GM20000 (cell line): ENCODE measurements at places on chromosomes 11 and 22.
A peak's percentile ranks its signal among the peaks of the same experiment; 100 is the strongest.

DNA sequence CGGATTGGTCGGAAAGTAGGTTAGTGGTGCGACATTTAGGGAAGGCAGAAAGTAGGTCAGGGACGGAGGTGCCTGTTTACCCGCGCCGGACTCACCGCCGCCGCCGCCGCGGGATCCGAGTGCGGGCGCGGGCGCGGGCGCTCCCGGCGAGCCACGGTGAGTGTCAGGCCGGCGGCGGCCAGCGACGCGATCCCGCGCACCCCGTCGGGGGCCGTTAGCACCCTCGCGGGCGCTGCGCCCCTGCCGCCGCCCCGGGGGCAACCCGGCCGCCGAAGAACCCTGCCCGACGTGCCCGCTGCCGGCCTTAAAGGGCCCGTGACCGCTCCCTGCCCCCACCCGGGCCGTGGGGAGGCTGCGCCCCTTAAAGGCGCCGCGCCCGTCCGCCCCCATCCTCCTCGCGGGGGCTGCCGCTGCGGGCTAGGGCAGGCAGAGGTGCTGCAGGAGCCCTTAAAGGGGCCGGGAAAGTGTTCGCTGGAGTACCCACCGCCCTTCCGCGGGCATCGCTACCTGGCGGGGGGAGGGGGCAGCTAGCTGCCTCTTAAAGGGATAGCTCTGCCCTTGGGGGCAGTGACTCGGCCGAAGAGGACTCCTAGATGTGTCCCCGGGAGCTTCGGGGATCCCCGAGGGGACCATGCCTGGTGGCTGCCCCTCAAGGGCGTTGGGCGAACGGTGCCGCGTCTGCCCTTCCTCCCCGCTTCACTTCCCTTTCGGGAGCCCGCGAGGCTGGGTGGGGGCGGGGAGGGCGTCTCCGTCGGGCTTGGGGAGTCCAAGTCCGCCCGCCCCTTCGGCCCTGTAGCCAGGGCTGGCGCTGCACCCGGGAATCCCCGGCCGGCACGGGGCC lies at the start of gene BMAL1:
TSS of gene BMAL1 (plus strand) at position 23 of the 841 bp plus-strand sequence. CDS start 76,519 bp downstream, outside the sequence.
- DNase-seq, result peak; percentile 70

GRCh38 chr11:72174302-72175070 lies 17.5 kb upstream of the FOLR1 start:
- no peak for DNase-seq

DNA sequence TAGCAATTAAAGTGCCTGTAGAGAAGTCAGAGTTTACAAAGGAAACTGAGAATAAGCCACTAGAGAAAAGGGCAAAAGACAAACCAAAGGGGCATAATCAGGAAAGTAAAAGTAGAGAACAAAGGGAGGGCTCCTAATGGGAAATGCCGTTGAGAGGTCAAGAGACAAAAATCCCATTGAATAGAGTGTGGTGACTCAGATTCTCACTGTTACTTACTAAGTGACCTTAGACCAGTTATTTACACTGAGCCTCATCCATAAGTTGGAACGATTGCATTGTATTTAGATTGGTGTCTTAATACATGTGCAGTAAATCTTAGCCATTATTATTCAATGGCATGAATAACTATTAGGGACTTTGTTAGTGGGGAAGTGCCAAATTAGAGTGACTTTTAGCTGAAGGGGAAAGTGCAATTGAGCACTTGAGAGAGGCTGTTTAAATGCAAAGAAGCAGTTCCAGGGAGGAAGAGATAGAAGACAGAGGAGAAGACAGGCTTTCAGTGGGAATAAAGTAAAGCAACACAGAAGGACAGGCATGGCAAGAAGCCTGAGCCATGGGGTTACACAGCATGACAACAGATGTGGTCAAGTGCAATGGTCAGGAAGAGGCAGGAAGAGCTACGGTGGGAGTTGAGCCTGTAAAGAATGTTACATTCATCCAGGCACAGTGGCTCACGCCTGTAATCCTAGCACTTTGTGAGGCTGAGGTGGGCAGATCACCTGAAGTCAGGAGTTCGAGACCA lies 82.6 kb downstream of the UBASH3B start:
- DNase-seq, result no peak

DNA sequence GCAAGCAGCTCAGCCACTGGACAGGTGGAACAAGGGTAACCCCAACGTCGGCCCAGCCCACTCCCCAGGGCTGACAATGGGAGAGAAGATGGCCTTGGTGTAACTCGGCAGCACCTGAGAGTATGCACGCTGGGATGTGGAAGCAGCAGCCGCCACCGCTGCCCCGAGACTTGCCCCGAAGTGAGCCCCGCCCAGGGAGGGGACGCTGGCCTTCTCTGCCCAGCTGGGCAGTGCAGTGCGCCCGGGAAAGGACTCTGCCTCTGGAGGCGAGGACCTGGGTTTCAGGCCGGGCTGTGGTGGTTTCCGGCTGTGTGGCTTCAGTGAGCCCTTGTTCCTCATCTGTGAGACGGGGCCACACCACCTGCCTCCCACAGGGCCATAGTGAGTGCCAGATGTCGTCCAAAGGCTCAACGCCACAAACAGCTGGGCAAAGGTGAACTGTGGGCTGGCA lies 8.6 kb upstream of the POLDIP3 start:
- DNase-seq, result peak; percentile 59

DNA sequence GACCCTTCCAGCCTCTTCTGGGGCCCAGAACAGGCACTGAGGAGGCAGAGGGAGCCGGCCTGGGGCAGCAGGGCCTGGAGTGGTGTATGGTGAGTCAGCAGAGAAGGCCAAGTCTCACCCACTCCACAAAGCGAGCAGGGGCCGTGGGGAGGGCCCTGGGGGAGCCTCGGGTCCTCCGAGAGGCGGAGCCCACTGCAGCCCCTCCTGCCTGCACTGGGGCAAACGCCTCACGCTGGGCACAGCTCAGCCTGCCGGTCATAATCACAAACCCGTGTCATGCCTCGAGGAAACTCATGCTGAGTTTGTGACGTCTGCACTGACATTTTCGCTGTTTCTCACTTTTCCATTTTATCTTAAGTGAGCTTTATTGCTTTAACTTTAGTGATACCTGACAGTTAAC lies 38.4 kb downstream of the TOLLIP start:
- DNase-seq, result no peak

DNA sequence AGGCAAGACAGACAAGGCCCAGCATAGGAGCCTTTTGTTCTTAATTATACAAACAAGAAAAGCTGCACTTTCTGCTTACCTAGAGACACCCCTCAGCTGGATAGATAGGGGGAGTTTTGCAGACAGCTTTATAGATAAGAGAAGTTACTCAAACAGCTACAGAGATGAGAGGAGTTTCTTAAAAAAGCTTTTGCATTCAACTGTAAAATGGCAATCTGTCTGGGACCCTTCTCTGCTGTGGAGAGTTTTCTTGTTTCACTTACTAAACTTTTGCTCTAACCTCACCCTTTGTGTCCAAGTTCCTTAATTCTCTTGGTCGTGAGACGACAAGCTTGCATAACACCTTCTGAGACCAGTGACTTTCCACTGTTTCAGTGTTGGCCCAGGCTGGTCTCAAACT lies 103.8 kb upstream of the CHORDC1 start:
- DNase-seq, result no peak

DNA sequence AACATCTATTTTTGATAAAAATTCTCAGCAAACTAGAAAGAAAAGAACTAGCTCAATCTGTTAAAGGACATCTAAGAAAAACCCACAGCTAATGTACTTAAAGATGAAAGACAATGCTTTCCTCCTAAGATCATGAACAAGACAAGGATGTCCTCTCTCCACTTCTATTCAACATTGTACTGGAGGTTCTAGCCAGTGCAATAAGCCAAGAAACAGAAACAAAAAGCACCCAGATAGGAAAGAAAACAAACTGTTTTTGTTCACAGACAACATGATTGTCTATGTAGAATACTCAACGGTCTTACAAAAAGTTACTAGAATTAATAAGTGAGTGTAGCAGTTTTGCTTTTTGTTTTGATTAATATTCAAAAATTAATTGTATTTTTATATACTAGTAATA lies 7.8 kb downstream of the CD3D start:
- no peak for DNase-seq

DNA sequence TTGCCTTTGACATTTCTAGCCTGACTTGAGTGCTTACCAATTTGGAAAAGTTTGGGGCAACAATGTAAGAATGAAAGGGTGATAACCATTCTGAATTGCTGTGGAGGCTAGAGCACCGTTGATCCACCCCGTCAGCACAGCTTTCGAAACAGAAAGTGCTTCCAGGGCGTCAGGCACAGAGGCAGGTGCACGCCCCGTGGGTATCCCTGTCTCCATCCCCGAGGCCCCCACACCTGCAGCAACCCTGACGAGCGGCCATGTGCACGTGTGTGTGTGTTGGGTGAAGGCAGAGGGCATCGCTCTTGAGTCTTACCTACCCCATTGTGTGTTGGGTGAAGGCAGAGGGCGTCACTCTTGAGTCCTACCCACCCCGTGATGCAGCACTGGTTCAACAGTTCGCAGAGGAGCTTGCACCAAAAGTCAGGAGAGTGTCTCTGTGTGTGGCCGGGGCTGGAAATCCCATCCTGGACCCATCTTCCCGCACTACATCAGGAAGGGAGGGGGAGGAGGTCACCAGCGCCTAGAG lies 404.5 kb downstream of the BRD1 start:
- DNase-seq, result no peak

- no peak for DNase-seq
Measured at GRCh38 chr11:67636962-67637361, 2.6 kb downstream of the TBX10 start.

GRCh38 chr11:10410844-10411200 lies 44.2 kb upstream of the AMPD3 start:
- DNase-seq, result no peak

- DNase-seq, result no peak
Measured at GRCh38 chr22:49328630-49329405, 498.9 kb downstream of the BRD1 start.

GRCh38 chr11:46302866-46303265 lies 25.4 kb downstream of the CREB3L1 start:
- DNase-seq, result peak; percentile 81

DNA sequence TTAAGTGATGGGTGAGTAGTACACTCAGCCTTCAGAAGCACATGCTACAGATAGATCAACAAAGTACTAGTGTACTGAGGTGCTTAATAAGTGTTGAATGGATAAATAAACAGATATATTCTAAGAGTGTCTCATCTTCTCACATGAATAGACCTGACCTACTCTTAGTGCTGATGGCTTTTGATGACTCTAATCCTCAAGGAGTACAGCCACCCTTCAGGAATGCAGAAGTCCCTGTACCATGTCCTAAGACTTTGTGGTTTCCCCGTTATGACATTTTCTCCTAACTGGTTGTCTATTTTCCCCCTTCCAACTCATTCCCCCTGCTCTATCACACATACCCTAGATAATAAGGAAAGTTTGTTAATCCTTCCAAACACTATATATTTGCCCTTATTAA lies 61.6 kb downstream of the C11orf65 start:
- no peak for DNase-seq

DNA sequence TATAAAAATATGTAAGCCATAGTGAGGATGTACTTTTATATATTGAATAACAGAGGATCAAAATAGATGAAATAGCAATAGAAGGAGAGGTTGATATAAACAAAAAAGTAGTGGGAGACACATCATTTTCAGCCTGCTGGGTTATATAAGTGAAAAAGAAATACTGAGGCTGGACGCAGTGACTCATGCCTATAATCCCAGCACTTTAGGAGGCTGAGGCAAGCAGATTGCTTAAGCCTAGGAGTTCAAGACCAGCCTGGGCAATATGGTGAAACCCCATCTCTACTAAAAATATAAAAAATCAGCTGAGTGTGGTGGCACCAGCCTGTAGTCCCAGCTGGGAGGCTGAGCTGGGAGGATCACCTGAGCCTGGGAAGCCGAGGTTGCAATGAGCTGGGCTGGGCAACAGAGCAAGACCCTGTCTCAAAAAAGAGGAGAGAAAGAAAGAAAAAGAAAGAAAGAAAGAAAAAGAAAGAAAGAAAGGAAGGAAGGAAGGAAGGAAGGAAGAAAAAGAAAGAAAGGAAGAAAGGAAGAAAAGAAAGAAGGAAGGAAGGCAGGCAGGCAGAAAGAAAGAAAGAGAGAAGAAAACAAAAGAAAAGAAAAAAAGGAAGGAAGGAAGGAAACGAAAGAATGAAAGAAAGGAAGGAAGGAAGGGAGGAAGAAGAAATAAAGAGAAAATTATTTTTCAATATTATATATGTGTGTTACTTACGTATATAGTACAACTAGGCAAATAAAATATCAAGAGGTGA lies 7.0 kb upstream of the P2RY2 start:
- DNase-seq, result no peak

DNA sequence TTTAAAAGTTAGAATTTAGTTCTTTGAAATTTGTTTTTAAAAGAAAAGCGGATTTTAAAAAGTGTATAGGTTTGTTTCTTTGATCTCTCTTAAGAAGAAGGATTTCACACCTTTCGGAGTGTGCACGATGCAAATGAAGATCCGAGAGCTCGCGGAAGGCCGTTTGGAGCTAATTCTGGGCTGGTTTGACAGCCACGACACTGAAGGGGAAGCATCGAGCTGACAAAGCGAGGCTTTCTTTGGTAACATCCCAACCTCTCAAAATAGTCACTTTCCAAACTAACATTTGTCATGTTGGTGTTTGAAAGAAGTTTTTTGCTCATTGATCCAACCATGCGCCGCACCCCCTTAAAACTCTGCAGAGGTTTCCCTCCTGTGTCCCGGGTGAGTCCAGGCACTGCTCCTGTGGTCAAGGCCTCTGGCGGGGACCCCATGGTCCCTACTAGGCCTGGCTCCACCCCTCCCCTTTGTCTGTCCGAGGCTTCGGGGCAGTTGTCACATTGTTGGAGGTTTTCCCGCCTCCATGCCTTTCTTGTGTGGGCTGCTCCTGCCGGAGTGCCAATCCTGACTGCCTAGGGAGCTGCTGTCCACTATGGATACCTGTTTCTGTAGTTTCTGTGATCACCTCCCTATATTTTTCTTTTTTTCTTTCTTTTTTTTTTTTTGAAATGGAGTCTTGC lies 39.7 kb downstream of the MPPED1 start:
- DNase-seq, result no peak

DNA sequence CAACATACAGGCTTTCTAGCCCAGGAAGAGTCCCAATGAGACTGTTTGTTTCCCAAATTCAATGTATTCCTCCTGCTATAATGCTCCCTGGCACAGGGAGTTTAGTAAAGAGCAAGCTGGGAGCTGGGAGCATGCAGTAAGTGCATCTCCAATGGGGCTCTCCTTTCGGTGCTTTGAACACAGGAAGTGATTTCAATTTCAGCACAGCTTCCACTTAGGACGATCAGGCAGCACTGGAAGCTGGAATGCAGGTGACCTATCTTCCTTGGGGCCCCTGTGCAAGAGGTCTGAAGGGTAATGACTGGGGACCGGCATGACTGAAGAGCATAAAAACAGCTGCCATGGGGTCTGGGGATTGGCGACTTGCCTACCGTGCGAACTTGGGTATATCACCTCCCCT lies 76.0 kb downstream of the LARGE1 start:
- DNase-seq, result no peak

GRCh38 chr11:69711822-69712801 lies 8.3 kb upstream of the FGF19 start:
- no peak for DNase-seq
